ENCODE measurements at places on chromosomes 4 and X. TPM values are rescaled to one million over a fixed set of nuclear protein-coding genes. Genes with fewer than 3 reads are reported as not detected.

- no peak for DNase-seq
These were observed 90.5 kb downstream of the RTL5 start for GRCh38 chrX:72041176-72041575.

DNA sequence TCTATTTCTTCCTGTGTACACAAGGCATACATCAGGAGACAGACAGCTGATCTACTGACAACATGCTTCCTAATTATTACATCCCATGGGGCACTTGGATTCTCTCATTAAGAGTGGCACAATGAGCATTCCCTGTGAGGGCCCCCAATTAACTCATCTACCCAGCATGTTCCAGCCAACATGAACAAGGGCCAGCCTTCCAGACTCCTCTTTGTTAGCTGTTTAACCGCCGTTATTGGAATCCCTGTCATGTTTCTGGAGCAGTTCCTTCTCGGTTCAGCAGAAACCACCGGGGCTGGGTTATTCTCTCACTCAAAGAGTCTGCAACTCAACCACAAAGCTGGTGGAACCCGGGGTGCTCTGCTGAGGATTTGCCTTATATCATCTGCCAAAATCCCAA, 9.9 kb upstream of the GPM6B start:
- DNase-seq, result no peak

DNA sequence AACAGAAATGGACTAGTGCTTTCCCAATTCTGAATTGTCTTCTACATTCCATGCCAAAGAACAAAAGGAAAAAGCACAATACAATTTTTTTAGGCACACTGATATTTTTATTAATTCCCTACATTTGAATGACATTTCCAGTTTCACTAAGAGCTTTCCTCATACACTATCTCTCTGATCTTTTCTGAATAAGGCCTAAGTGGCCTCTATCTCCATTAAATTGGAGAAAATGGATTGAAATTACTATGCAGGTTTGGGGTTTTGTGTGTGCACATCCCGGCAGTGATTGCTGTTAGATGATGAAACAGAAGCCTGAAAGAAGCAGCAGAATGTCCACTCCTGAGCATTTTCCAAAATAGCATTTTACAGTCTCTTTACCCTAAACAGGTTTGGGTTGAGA, 104.0 kb downstream of the ATP11C start:
- DNase-seq, result no peak

DNA sequence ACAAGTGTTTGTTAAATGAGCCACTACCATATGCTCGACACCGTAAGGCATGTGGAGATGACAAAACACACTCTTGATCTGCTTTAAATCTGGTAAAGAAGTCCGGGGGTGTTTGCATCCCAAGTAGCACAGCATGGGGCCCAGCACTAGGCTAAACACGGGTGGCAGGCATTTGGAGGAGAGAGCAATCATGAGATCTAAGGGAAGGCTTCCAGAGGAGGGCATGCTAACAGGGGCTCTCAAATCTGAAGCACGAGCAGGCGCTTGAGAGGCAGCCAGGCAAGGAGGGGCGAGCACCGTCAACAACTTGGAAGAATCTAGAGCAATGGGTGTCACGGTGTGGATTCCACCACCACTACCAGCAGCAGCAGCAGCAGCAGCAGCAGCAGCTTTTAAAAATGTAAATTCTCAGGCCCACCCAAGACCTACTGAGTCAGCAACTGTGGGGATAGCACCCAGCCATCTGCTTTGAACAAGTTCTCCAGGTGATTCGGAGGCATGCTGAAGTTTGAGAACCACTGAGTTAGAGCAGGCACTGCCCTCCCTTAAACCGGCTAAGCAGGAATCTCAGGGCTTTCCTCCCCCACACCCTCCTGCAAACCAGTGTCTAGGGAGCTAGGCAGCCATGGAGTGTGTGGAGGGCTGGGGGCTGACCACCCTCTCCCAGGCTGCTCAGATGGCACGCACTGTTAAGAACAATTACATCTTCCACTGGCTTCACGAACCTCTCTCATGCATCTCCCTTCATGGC, 70.2 kb upstream of the MAP3K15 start:
- no peak for DNase-seq

DNA sequence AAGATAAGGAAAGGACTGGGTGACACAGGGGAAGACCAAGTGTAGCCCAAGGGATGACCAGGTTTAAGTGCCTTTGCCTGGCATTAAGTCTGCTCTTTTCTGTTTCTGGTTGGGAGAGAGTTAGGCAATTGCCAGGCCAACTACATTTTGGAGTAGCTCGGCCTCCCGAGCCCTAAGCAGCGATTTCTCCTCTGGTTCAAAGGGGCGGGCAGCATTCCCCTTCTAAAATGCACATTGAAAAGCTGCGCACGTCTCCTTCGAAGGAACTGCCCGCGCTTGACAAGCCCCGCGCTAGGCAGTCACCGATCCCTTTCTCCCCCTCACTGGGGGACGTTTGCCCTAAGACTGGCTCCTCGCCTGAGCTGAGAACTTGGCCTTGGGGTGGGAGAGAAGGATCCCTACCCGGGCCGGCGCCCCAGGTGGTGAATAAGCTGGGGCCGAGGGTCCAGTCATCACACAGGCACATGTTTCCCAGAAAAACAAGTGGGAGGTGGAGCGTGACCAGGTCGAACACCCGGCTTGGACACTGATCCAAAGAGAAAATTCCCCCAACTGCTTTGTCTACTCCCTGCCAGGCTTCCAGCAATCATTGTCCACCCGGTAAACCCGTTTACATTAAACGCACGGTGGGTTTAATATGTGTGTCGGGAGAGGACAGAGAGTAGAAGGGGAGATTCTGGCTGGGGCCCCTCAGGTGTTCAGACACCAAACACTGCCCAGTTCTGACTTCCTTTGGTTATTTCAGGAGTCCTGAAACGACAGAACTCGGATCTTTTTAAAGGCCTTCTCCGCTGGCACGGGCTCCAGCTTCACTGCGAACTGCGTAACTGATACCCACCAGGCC, 4.0 kb downstream of the ARX start:
- no peak for DNase-seq

DNA sequence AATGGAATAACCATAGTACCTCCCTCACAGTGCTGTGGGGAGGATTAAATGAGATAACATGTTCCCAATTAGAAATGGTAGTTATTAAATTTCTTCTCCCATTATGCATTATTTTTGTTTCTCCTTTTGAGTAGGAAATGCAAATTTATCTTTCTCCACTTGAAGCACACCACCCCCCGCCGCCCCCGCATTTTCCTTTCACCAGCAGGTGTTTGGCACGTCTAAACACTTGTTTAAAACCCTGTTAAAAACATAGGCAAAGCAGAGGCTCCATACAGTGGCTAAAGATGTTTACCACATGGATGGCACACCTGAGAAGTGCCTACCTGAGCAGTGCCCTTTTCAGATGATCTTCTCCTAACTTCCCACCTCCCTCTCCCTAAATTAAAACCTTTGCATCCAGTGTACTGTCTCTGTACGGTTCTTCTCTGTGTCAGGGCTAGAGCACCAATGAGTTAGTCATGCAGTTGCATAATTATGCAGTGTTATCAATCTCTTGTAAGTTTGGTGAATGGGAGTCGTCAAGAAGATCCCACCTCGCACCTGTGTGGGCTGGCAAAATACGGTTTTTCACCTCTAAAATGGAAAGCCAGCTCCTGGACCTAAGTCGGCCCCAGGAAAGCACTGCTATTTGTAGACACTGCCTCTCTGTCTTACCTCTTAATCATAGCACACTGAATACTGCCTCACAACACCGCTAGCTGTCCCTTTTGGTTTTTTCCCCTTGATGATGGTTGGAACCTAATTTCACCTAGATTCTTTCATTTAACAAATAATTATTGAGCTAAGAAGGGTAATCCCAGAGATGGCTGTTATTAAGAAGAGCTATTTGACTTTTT, 122.0 kb downstream of the CT47B1 start:
- no peak for DNase-seq

DNA sequence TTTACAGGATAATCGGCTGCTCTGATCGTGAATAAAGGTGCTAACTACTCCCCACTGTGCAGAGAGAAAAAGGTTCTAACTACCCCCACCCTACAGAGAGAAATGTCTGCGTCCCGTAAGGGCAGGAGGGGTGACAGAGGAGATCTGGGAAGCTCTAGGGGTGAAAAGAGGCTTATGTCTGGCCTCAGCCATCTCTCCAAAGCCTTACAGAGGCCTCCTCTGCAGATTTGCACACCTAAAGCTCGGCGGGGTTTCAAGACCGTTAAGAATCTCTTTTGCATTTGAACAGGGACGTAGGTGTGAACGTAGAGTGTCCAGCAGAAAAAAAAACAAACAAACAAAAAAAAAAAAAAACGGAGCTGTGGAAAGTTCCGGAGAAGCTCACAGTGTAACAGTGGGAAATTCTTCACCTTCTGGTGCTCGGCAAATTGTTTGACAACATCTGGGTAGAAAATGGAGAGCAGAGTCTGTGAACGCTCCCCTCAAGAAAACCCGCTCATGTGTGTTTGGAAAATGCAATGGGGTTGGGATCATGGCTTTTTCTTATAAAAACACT, 161.0 kb downstream of the SHOX start:
- no peak for DNase-seq

GRPR gene
- not detected for total RNA-seq

- DNase-seq, result no peak
These were observed 4.2 kb upstream of the PYURF start for GRCh38 chr4:88527787-88528186.

DNA sequence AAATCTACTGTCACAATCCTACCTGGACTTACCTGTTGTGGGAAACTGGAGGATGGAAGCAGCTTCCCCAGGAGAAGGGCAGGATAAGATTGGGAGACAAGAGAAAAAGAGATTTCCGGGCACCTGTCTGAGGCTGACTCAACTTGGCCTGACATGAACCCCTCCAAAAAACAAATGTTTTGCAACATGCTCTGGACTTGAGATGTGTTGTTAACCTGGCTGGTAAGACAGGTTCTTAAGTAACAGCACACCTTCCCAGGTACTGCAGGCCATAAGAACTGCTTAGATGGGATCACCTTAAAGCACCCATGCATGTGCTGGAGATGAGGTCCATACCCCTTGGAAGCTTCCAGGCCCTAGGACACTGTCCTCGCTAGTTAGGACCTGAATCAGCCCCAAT, 4.4 kb upstream of the SMIM43 start:
- no peak for DNase-seq

GRCh38 chr4:129545599-129546278, 449.8 kb downstream of the C4orf33 start:
- DNase-seq, result no peak

DNA sequence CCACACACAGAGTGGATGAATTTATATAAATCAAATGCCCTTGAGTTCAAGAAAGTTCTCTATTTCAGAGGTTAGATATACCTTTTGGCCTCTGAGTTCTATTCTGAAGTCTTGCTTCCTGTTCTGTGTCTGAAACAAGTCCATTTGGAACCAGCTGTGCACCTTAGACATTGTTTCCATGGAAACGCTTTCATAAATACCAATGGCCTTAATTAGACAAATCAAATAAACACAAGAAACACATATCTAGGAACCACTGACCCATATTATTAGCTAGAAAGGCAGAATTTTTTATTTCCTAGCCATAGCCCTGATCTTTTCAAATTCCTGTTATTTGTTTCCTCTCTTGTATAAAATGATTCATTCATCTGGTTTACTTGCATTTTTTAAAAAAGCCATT, 8.4 kb upstream of the C4orf54 start:
- DNase-seq, result no peak

MAOA gene
- total RNA-seq, result not detected

DNA sequence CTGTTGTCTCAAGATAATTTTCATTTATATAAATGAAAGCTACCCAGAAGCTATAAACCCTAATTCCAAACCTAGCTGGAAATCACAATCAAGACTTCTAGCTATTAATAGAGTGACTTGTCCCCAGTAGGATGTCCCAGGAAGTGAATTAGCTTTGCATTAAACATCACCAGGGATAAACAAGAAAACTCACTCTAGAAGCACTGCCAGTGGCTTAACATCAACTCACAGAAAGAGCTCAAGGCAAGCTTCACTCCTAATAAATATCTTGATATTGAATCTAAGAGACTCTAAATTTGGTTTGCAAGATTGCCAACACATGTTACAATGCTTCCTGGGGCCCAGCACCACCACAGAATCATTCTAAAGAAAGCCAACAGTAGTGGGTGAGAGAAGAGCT, 468.7 kb upstream of the FAM241A start:
- DNase-seq, result no peak

- no peak for DNase-seq
These were observed 194.8 kb upstream of the ATOH1 start for GRCh38 chr4:93633721-93634120.

DNA sequence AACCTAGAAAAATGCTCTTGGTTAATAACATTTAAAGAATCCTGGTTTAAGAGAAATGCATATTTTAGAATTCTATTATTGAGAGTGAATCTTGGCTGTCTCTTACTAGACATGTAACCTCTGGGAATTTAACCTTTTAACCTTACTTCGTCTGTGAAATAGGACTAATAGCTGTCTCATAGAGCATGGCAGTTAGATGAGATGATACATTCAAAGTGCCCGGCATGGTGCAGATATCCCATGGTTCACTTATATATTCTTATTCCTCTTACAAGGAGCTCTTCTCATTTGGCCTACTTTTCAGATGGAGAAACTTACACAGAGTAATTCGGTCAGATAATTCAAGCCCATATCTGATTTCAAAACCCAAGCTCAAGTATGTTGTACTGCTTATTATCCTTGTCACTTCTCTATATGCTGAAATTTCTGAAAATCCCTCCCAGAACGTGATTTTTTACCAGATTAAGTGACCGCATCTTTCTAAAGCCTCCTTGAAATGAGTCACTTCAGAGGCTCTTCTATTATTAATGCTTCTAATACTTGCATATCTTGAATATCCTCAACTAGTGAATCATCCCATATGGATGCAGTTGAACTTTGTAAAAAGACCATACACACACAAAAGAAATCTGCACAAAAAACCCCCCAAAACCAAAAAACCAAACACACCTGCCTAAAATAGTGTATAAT, 4.9 kb downstream of the CDKN2AIP start:
- no peak for DNase-seq

GRCh38 chr4:2135083-2135482, 76.0 kb downstream of the NAT8L start:
- DNase-seq, result peak; percentile 69

ITIH6 gene
- not detected for total RNA-seq

DNA sequence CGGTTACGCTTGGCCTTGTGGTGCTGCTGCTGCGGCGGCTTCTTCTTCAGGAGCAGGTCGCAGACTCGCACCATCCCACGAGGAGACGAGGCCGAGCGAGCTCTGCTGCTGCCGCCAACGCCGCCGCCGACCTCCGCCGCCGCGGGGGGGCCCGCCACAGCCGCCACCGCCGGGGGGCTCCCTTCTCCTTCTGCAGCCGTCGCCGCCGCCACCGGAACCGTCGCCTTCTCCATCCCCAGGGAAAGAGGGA, 237 bp downstream of the ANKRD17 start:
- no peak for DNase-seq

GRCh38 chrX:25130619-25131018, 114.9 kb upstream of the ARX start:
- DNase-seq, result no peak

DNA sequence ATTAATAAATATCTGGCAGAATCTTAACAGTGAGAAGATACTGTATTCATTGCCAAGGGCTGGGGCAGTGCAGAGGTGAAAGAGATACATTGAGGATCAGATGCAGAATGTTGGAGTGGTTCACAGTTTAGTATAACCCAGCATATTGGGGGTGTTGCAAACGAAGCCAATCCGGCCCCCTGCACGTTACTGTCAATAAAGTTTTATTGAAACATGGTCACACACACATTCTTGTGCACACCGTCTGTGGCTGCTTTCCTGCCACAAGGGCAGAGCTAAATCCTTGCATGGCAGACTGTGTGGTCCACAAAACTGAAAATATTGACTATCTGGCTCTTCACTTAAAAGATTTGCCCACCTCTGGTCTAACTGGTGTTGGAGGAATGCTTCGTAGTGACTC, 119.7 kb downstream of the SHOX start:
- DNase-seq, result peak; percentile 30

All from activated CD8-positive, alpha-beta T cell treated with anti-CD3 and anti-CD28 coated beads, Interleukin-2, amount 10 ng/mL, durations not matched to agents 7 days and 5 days (primary cell).